ENCODE measurements at places on chromosomes 5 and 9. TPM values are rescaled to one million over a fixed set of nuclear protein-coding genes. Genes with fewer than 3 reads are reported as not detected.

DNA sequence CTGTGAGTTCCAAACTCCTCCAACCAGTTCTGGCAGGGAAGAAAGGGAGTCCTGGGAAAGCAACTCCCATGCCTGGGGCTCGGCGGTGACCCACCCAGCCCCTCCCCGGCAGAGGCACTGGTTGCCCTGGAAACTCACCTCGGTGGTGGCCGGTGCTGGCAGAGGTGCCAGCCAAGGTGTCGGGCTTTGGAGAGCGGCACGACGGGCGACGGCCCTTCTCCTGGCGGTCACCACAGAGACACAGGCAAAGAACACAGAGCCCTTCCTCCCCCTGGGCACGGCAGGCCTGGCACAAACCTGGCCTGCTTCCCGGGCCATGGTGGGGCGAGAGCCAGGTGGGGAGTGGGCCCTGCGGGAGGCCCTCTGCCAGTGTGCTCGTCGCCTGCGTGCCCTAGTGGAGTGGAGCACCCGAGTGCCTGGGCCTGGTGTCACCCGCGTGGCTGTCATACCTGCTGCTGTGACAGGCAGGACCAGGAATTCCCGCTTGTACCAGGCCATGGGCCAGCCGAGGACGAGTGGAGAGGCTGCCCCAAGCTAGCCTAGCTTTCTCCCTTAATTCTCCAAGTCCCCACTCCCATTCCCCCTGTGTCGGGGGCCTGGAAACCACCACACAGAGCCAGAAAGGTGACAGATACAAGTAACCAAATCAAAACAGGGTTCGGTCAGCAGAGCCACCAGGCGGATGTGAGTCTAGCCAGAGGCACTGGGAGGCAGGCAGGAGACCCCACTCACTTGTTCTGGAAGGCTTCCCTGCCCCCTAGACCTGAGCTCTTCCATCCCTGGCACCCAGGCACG, 8.2 kb upstream of the RALGDS start:
- DNase-seq: peak; percentile 75

DNA sequence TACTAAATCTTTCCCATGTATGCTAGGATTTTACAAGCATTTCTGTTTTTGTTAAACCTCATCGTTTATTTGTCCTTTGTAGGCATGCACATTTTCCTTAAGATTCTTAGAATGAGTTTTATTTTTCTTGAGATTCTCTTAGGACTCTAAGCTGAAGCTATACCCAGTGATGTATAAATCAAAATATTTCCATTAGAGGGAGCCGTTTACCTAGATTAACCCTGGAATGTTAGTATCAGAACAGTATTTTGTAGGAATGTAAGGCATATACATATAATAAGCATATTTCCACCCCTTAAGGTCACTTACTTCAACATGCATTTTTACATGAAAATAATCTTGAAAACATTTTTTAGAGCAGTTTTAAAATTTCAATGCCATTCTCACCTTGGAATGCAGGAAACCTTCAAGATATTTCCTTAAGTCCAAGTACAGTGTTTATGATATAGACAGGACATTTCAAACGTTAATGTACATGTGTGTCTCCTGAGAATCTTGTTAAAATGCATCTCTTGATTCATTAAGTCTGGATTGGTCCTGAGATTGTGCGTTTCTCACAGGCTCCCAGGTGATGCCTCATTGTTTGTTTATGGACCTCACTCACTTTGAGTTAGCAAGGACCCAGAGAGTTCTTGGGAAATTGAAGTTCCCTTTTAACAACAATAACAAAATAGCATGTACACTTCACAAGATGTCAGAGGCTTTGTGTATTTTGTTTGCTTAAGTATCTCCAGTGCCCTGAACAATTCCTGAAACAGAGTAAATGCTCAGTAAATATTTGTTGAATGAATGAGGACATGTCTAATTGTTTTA, 34.9 kb upstream of the FCHO2 start:
- no peak for DNase-seq

DNA sequence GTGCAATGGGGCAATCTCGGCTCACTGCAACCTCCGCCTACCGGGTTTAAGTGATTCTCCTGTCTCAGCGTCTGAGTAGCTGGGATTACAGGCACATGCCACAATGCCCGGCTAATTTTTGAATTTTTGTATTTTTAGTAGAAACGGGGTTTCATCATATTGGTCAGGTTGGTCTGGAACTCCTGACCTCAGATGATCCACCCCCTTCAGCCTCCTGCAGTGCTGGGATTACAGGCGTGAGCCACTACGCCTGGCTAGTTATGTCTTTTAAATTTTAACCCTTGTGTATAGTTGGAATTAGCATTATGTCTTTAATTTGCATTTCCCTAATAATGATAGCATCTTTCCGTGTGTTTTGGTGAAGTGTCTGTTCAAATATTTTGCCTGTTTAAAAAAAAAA, 11.5 kb downstream of the GPBP1 start:
- DNase-seq: no peak

GRCh38 chr5:109350537-109351270, 59.1 kb downstream of the PJA2 start:
- no peak for DNase-seq

- no peak for DNase-seq
These were observed 1.3 kb downstream of the HINT2 start for GRCh38 chr9:35813434-35814105.

- DNase-seq: no peak
These were observed 139.7 kb upstream of the PCA3 start for GRCh38 chr9:76624391-76625048.

DNA sequence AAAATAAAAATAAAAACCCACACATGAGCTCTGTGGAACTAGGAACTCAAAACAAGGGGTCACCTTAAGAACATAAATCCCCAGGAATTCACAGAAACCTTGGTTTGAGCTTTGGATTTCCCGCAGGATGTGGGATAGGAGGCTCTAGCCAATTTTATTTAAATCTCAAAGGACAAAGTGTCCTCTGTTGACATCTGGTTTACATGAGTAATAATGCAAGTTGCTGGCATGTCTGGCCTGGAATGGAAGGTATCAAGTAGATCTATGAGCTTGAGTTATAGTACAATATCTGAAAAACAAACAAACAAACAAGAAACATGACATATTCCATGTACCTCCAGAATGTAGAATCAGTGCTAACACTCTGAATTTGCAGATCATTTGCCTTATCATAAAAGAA, 94.2 kb upstream of the SLIT3 start:
- DNase-seq: no peak

DNA sequence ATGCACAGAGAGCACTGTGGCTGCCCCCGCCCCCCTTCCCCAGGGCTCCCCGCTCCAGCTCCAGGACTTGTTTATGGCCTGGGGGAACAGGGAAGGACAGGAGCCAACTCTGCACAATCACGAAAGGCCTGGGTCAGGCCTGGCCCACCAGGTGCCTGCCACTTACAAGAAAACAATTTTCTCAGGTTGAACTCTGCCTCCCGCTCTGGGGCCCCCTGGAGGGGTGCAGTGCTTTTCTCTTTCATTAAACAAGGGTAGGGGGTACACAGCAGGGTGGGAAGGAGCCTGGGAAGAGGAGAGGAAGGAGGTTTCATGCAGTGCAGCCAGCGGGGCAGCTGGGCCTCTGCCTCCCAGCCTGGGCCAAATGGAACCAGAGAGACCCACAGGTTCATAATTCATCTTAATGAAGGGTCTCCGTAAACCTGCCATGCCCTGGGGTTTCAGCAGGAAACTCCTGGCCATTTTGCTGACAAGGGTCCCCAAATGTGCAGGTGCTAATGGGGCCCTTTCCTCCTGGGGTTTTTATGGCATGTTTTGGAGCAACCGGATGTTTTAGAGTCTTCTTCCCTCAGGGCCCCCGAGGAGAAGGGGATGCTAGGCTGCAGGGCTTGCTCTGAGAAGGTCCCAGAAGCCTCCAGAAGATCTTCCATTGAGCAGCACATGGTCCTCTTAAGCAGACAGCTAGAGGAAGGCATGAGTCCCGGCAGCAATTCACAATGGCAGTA, 219.8 kb downstream of the SLIT3 start:
- DNase-seq: no peak

GRCh38 chr5:139016186-139016585, 141.1 kb upstream of the LRRTM2 start:
- no peak for DNase-seq

GRCh38 chr5:68991279-68992084, 102.3 kb upstream of the SLC30A5 start:
- DNase-seq: no peak

DNA sequence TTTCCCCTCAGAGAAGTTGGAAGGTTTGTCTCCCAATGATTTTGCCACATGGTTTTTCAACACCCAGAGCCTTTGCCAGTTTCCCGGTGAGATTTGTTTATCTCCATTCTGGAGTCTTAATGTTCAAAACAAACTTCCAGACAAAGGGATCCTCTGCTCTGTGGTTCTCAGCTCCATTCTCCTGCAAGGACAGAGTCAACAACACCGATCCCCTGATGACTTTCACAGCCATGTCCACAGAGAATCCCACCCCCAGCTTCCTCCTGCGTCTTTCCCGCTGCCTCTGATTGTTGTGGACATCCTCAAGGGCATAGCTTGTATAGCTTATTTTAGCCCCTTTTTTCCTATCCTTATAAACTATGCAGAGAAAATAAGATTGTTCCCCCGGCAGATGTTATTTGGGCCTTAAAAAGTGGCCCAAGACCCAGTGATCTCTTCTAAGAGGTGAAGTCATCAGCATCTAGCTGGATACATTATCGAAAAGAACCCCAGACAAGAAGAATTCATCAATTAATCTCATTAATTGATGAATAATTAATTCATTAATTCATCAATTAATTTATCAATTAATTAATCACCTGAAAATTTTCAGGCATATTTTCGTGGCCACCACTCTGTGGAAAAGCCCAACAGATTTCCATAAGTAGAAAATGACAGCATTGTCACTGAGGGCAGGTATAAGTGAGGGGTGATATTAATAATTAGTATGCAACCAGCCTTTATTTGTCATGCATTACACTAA, 2.9 kb upstream of the ABLIM3 start:
- no peak for DNase-seq

- DNase-seq: no peak
These were observed at the start of gene CFAP157 for GRCh38 chr9:127706836-127707241. TSS of gene CFAP157 (plus strand) at chr9:127706988. CDS start at chr9:127707032, 44 bp downstream.

DNA sequence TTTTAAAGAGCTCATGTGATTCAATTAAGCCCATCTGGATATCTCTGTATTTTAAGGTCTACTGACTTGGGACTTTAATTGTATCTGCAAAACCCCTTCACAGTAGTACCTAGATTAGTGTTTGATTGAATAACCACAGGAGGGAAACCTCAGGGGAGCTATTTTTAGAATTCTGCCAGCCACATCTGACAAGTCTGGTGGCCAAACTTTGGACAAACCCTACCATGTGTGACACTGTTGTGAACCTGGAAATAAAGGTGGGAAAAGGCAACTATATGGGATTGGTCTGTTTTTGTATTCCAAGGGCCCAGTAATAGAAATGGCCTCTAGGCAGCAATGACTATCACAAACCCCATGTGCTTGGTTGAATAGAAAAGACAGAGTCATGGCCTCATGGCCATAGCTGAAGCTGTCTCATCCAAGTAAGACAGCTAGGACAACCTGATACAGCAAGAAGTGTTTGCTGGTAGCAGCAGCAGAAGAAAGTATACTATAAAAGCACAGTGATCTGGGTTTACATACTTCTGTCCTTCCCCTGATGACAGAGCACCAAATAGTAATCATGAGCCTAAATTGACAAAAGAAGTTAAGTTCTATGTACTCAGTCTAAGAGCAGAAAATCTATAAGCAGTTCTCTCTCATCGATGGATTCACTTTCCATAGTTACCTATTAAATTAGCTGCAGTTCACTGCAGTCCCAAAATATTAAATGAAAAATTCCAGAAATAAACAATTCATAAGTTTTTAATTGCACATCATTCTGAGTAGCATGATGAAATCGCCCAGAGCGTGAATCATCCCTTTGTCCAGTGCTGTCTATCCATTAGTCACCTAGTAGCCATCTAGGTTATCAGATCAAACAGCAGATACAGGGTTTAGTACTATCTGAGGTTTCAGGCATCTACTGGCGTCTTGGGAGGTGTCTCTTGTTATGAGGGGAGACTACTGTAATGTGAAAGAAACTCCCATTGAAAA, 189.8 kb downstream of the ARHGAP26 start:
- DNase-seq: no peak

DNA sequence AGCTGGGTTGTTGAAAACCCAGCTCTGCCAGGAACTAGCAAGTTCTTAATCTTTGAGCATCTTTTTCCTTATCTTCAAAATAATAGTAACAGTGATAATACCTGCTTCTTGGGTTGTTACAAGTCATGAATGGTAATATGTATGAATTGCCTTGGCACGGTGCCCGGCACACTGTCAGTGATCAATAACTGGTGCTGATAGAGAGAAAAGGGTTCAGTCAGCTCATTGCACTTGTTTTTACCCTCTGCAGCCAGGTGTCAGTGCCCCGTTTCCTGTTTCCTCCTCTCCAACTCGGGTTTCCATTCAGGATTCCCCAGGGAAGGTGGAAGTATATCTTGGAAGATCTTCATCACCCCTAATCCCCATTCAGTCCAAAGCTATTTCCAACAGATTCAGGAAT, 15.8 kb upstream of the NIPAL4 start:
- no peak for DNase-seq

GRCh38 chr9:105007143-105007542, 79.2 kb upstream of the ABCA1 start:
- DNase-seq: no peak

GRCh38 chr5:35367526-35367925, 137.2 kb upstream of the PRLR start:
- DNase-seq: no peak

DNA sequence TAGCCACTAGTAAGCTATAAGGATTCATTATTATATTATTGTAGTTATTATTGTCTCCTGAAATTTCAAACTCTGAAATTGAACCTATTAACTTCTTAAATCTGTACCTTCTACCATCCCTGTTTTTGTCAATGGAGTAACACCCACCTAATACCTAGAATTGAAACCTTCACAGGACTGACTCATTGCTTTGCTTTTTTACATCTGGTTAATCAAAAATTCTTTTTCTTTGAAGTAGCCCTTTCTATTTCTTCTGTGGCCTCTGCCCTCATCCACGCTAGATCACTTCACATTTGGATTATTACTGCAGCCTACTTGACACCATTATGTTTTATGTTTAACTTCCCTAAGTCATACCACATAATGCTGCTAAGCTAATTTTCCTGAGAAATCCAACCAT, 35.6 kb downstream of the RBM27 start:
- DNase-seq: no peak

Gene IRX2
- 1.3 TPM for polyA plus RNA-seq

Gene MYOT
- 276 TPM for polyA plus RNA-seq

Gene ANKRD18A
- polyA plus RNA-seq: 1.3 TPM

Gene PTGDS
- 5,295 TPM for polyA plus RNA-seq

Gene TRIM7
- 11.0 TPM for polyA plus RNA-seq

Gene WNK2
- polyA plus RNA-seq: 97.5 TPM

Gene C9orf153
- polyA plus RNA-seq: 0.14 TPM

Gene OTP
- polyA plus RNA-seq: not detected

Gene CCDC171
- 0.47 TPM for polyA plus RNA-seq

Gene LCN12
- polyA plus RNA-seq: 0.46 TPM

Gene NMUR2
- polyA plus RNA-seq: not detected

Gene PTPN3
- polyA plus RNA-seq: 14.6 TPM

Gene SPAAR
- 11.3 TPM for polyA plus RNA-seq
